Ureter (tissue), 1 donor: ENCODE measurements at places on chromosomes 2 and 18.

DNA sequence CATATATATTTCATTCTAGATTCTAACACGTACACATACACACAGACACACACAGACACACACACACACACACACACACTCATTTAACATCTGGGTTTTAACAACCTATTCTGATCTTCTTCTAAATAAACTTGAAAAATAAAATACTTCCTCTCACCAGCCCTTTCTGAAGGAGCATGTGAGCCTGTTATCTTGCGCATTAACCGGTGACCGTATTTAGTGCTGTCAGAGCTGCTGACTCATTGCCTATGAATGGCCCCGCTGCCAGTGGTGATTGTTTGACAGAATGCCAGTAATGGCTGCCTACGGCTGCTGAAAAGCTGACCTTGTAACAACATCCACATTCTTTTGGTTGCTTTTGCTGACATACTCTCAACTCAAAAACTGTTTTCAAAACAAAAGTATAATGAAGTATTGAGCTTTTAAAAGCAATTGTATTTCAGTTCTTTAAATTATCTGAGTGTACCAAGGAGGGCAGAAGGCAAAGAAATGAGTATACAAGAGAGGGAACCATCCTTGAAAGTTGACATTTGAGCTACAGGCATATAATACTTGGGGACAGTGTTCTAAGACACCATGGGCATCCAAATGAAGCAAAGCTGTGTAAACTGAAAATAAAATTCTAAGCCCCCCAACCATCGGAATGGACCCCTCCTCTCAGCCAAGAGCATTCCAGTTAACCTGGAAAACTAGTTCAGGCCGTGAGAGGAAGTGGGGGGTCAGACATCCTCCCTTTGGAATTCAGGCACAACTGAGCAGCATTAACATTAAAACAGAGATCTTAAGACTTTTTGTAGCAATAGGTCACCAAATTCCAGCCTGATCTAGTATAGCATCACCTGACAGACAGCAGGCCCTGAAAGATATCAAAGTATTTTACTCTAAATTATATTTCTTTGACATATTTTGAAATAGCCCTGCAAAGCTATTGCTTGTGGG is 50.2 kb upstream of the DTNA start:
- DNase-seq, result peak; percentile 89

DNA sequence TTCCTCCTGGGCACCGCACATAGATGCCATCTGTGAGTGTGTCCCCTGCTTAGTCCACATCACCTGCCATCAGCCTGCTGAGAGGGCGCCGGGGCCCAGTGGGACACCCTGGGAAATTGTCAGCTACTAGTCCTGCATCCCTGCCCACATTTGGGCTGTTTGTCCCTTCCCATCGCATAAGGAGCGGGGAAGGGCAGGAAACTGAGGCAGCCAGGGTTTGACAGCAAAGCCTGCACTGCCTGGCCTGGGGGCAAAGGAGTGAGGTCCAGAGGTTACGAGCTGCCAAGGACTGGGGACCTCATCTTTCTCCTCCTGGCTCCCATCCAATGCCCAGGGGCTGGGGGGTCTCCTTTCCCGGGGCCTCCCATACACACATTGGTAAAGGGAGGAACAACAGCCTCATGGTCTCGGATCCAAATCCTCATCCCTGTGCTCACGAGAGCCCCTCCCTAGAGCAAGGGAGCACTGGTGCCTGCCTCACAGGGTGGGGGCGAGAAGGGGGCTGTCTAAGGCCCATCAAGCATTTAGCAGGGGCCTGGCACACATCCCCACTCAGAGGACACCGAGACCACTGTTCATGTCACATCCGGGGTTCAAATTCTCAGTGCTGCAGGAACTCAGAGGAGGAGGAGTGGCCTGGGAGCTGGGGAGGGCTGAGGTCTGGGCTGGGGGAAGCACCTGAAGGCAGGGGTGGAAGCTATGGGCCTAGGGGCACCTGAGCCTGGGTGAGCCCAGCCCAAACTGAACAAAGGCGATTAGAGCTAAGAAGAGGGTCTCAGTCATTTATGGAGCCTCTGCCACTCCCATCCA is 113.8 kb downstream of the SMAD7 start:
- DNase-seq, result no peak

- DNase-seq, result peak; percentile 74
Observed at GRCh38 chr18:13381944-13382365, 163.4 kb downstream of the LDLRAD4 start.

DNA sequence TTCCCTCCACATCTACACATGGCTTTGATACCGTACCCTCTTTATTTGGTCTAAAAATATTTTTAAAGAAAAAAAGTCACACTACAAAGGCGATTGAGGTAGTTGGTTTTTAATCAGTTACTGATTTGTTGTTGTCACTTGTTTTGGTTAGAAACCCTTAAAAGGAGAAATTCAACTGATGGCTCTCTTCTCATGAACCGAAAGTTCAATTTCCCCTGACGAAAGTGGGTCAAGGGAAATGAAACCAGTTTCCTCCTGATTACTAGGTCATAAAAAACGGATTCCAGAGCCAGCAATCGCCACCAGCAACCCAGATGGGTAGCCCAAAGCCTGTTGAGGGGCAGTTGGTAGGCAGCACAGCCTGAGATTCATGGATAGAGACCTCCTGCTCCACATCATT is 63.2 kb downstream of the DLGAP1 start:
- no peak for DNase-seq

DNA sequence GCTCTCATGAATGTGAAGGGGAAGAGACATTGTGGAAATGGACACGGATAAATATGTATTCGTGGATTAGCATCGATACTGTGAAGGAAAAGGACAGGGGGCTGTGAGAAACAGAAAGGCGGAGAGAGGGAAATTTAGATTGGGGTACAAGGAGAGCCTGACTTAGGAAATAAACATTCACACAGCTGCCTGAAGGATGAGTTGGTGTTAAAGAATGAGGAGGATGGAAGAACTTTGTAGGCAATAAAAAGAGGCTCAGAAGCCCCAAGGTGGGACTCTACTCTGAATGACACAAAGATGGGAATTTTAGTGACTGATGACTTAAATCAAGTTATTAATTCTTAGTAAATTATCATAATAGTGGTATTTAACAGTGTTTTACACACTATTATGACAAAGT is 10.1 kb downstream of the MYO1B start:
- no peak for DNase-seq

DNA sequence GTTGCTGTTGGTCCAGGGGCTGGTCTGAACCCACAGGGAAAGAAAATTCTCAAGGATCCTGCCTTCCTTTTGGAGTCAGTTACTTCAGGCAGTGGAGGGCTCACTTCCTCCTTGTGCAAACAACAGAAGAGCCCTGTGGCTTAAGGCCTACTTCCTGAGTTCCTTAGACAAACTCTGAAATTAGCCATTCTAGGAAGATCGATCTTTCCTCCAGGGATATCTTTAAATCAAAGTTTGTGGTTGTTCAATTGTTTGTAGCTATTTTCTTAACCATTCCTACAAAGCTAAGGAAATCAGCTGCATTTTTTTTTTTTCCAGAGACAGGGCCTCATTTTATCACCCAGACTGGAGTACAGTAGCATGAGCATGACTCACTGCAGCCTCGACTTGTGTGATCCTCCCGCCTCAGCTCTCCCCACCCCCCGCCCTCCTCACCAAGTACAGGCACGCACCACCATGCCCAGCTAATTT is 156.0 kb downstream of the TANC1 start:
- DNase-seq, result no peak

GRCh38 chr2:122851972-122852531 is 1096.6 kb downstream of the TSN start:
- DNase-seq, result no peak

DNA sequence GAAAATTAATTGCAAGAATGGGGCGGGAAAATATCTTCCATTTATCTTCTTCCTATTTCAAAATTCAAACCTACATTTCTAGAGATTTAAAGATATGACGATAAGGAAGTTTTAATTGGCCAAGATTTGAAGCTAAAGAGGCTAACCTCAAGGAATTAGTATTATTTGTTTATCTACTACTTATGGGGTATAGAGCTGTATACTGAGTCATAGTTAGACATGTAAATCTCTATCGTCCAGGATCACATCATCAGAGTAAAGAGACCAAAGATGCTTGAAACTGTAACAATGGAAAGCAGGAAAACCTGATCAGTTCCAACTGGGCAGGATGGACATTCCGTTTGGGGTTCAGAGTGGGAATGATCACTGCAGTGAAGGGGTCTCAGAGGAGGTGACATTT is 95.2 kb upstream of the KLF7 start:
- DNase-seq, result no peak

- DNase-seq, result no peak
Observed at GRCh38 chr2:64276417-64277095, 132.3 kb upstream of the PELI1 start.

GRCh38 chr2:20524412-20525040 is 77.7 kb downstream of the RHOB start:
- peak; percentile 60 for DNase-seq

DNA sequence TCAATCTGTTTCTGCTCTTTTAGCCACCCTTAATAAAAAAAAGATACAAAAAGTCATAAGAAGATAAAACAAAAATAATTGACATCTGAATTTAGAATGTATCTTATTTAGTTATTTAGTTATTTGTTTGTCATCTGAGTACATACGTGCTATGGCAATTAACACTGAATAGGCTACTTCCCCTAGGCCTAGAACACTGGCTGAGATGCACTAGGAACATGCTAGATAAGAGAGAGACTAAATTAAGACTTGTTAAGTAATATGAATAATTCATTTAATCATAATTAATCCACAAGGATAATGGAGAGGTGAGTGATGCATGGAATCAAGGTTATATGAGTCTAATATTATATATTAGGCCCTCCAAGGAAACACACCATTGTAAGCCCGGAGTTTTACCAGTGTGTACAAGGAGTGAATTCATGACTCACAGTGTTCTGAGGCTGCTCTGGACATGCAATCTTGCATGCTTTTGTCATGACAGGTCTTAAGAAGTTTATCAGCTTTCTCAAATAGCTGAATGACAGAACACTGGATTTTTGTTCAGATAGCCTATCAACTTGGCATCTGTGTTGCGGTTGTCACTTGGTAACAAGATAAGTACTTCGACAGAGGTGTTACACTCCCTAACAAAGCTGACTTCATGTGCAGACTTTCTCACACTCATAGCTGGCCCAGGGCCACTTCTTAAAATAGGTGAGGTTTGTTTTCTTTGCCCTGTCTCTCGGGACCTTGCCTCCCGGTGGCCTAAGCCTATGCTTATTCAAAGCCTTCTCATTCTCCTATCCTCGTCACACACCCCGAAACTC is 5.0 kb upstream of the SERPINB2 start:
- no peak for DNase-seq

DNA sequence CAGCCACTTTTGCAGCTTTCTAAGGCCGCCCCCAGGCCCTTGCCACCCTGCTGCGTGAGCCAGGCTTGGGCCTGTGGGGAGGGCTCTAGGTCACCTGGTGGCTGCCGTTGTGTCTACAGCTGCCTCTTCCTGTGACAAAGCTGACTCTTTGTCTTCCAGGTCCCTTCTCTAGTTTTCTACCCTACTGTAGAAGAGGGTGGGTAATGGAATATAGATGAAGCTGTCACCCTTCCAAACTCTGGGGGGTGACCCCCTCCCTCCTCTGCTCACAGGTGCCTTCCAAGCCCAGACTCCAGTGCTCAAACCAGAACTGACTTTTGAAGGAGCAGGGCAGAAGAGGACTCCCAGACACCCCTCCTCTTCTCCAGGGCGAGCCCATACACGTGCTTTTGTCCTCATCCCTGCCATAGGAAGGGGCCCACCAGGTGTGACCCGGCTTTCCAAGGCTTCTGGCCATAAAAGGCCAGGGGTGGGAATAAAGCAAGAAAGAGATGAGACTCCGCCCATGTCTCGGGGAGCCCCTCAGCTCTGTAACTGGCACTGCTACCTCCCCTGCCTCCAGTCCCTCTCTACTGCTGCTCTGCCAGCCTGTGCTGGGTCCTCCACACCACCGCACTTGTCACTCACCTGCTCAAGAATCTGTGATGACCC is 17.9 kb upstream of the SDC1 start:
- no peak for DNase-seq

- DNase-seq, result no peak
Observed at GRCh38 chr2:74690571-74690970, 36.5 kb downstream of the SEMA4F start.

DNA sequence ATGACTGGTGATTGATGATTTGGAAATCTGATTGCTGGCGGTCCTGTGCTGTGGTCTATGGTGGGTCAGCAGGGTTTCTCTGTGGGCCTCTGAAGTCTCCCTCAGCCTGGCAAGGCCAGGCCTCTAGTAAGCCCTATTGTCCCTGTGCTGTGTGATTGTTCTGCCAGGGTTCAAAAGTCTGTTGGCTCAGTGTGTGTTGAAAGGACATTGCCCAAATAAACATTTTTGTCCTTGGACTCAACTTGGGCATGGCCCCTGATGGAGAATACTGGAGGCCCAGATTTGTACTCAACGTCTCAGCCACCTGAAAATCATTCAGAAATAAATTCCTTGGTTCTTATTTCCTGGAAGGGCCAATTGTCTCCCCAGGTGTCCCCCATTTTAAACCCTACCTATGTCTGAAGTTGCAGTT is 74.4 kb downstream of the MAP4K4 start:
- no peak for DNase-seq

DNA sequence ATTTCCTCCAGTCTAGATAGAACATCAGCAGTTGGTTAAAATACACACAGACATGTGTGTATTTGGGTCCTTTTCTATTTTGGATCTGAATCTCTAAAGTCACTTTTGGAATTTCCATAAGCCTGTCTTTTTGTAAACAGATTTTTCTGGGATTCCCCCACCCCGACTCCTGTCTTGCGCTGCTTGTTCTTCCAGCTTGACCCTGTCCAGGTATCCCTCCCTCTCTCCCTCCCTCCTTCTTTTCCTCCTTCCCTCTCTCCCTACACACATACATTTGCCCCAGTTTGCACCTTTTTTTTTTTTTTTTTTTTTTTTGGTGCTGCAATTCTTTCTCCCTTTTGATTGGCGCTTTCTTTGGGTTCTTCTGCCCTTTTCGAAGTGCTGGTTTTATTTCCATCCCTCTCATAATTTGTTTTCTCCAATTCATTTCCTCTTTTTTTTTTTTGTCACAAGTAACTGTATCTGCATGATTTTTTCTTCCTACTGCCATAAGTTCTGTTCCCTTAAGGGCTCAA is 114.8 kb upstream of the SERTAD2 start:
- no peak for DNase-seq
